ENCODE measurements at places on chromosomes 4 and X. TPM values are rescaled to one million over a fixed set of nuclear protein-coding genes. Genes with fewer than 3 reads are reported as not detected.

DNA sequence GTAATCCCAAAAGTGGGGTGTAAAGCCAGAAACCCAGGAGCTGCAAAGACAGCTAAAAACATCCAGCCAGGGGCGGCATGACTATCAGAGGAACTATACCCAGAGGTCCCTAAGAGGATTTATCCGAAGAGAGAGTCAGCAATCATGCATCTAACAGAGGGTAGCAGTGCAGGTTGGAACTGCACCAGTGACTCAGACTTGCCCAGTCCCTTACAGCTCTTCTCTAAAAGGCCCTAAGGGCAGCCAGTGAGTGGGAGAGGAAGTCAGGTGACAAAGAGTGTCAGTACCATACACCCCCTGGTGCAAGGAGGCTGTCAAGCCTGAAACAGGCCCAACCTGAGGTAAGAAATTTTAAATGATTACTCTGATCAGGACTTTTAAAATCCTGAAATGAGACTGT, 88.1 kb downstream of the CAMK2D start:
- H3K4me1 ChIP-seq: peaks cover 17% of the 10 kb centered on the region

- peaks cover 29% of the 10 kb centered on the region for H3K4me1 ChIP-seq
- peak overlapping the region; percentile 28 for H3K4me3 ChIP-seq
- peak; percentile 80 for DNase-seq
- H3K36me3 ChIP-seq: no peaks in the 10 kb centered on the region
- peak overlapping the region; percentile 57 for H3K27ac ChIP-seq
These were observed 61.6 kb upstream of the NAP1L5 start for GRCh38 chr4:88759039-88759894.

DNA sequence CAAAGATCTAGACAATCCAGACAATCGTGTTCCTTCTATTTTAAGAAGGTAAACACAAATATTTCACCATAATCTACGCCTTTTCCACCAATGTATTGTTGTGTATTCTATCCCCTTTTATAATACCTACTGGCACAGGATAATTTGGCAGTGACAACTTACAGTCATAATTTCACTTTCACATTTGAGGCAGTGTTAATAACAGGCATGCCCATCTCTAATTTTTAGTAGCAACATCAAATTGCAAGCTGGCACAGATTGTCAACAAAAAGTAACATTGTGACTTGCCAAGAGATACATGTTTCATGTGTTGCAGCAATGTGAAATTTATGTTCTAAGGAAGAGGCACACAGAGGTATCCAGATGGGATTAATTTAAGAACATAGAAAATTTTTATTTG, 912.5 kb upstream of the PABPC4L start:
- no peak overlapping the region for H3K4me3 ChIP-seq
- no peak overlapping the region for H3K27ac ChIP-seq
- H3K27me3 ChIP-seq: no peaks in the 10 kb centered on the region
- no peaks in the 10 kb centered on the region for H3K4me1 ChIP-seq
- H3K36me3 ChIP-seq: no peaks in the 10 kb centered on the region
- no peak for DNase-seq

FGFBP2 gene
- not detected for total RNA-seq

BEX5 gene
- not detected for total RNA-seq

- H3K4me1 ChIP-seq: no peaks in the 10 kb centered on the region
- no peak overlapping the region for H3K4me3 ChIP-seq
- H3K36me3 ChIP-seq: no peaks in the 10 kb centered on the region
- no peak overlapping the region for H3K27ac ChIP-seq
These were observed 173.0 kb downstream of the ANK2 start for GRCh38 chr4:113222471-113222870.

DNA sequence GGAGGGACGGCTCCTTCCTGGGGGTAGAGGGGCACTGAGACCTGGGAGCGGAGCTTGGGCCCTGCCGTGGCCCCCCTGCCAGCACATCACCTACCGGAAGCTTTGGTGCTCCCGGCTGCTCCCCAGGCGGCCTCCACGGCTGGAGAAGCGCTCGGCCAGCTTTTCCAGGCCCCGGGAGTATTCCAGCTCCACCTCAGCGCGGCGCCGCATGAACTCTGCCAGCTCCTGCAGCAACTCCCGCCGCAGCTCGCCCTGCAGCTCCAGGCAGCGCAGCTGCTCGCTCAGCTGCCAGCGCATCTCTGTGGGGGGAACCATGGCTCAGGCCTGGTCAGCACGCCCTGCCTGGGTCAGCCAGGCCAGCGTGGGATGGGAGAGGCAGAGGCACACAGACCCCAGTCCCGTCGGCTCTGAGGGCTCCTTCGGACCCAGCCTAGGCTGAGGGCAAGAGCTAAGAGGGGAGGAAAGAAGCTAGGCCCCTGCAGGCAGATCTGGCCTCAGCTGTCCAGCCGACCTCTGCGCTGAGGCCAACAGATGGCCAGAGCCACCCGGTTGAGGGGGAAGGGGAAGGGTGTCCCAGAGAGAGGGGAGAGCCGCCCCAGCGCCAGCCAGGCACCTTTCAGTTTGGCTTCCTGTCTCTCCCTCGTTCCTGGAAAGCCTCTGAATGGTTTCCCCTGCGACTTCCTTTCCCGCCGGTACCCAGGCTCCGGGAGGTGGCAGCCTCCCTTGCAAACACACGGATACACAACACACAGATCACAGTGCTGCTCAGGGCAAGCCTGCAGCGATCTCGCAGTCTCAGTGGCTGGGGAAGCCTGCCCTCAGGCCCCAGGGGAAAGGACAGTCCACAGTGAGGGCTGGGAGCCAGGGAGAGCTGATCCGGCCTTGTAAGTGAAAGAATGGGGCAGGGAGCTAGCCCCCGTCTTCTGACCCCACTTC, 4.3 kb downstream of the ARHGAP4 start:
- H3K4me1 ChIP-seq: peaks cover 20% of the 10 kb centered on the region
- no peak overlapping the region for H3K27ac ChIP-seq
- DNase-seq: no peak
- no peaks in the 10 kb centered on the region for H3K36me3 ChIP-seq

GRCh38 chr4:183755596-183755995, 96.5 kb downstream of the TRAPPC11 start:
- no peaks in the 10 kb centered on the region for H3K4me1 ChIP-seq
- no peak for DNase-seq
- no peaks in the 10 kb centered on the region for H3K36me3 ChIP-seq

GLRB gene
- total RNA-seq: 5.1 TPM

DNA sequence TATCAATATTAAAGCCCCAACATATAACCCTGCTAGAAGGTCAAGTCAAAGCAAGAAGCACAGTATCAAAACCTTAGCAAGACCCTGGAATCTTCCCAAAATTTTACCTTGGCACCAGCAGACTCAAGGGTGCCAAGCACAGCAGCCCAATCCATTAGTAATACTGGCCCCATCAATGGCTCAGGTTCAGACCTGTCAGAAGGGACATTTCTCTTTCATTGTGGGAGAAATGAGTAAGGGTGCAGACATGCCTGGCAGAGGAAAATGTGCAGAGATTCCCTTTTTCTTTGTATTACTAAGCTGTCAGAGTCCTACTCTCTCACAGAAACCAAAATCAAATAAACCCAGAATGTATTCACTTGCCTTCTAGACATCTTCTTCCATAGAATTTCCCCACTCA, 203.9 kb downstream of the EVC2 start:
- H3K36me3 ChIP-seq: no peaks in the 10 kb centered on the region
- H3K4me1 ChIP-seq: no peaks in the 10 kb centered on the region

DNA sequence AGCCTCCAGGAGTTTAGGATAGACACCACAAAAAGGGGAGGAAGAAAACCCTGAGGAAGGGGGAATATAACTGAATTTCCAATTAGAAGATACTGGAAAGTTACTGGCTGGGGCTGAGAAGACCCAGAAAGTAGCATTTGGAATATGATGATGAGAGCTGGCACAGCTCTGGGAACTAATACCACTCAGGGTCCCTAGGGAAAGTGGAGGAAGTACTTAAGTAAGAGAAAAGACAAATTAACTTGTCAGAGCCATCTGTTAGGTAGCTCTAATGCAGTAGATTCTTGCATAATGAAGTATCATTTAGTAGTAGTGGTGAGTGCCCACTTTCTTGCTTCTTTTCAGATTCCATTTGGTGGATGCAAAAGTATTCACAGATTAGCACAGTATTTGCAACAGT, 90.8 kb upstream of the TSPAN5 start:
- no peaks in the 10 kb centered on the region for H3K27me3 ChIP-seq
- no peak overlapping the region for H3K4me3 ChIP-seq
- H3K36me3 ChIP-seq: no peaks in the 10 kb centered on the region
- H3K27ac ChIP-seq: peak overlapping the region; percentile 84
- peaks cover 46% of the 10 kb centered on the region for H3K4me1 ChIP-seq

GRCh38 chrX:113274791-113275190, 434.2 kb upstream of the AMOT start:
- no peaks in the 10 kb centered on the region for H3K4me1 ChIP-seq
- no peaks in the 10 kb centered on the region for H3K36me3 ChIP-seq
- no peaks in the 10 kb centered on the region for H3K27me3 ChIP-seq

RHOH gene
- total RNA-seq: 74.2 TPM

NMU gene
- total RNA-seq: 0.44 TPM

DNA sequence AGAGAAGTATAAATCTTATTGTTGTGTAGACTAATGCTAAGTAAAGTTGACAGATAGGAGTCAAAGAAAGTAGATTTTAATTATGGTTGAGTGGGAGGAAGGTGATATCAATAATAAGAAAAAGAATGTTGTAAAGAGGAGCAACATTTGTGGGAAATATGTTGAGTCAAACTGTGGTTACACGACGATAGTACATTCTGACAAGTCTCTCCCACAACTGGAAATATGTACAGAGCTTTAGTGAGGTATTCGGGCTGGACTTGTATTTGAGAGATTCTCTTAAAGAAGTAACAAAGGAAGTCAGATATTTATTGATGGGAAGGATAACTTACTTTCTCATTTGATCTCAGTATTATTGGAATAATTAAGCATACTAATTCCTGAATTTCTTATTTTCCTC, 525.3 kb upstream of the MAGEB2 start:
- H3K36me3 ChIP-seq: no peaks in the 10 kb centered on the region
- no peaks in the 10 kb centered on the region for H3K4me1 ChIP-seq
- no peak overlapping the region for H3K27ac ChIP-seq
- no peaks in the 10 kb centered on the region for H3K27me3 ChIP-seq

DNA sequence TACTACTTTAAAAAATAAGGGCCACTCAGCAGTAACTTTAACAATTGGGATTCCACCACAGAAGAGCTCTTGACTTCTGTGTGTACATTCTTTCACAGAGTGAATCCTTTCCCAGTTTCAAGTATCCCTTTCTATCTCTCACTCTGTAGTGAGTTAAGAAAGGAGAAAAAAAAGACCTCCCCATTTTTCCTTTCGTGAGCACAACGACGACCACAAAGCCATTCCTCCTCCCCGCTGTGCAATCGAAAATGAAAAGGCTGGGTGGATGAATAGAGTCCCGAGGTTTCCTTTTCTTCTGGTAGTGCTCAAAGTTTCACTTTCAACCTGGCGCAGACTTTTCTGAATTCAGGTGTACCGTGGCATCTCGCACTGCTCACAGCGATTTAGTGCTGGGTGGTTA, 58.0 kb downstream of the TAB3 start:
- H3K27me3 ChIP-seq: no peaks in the 10 kb centered on the region
- no peak overlapping the region for H3K4me3 ChIP-seq
- no peak for DNase-seq
- no peaks in the 10 kb centered on the region for H3K4me1 ChIP-seq
- H3K27ac ChIP-seq: no peak overlapping the region

DNA sequence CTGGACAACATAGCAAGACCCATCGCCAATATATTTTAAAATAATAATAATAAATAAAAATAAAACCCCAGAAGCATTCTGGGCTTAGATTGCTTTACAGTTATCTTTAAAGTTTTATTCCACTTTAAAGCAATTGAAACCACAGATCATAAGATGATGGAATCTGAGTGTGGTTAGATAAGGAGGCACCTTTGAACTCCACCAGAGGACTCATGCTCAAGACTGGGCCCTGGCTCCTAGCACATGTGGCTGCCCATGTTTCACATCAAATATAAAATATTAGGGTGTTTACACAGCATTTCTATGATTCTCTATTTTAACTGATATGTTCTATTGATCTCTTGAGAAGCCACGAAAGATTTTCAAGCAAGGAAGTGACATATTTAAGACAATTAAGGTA, 52.6 kb upstream of the BBS12 start:
- H3K27me3 ChIP-seq: no peaks in the 10 kb centered on the region
- H3K4me3 ChIP-seq: no peak overlapping the region
- no peak for DNase-seq
- no peak overlapping the region for H3K27ac ChIP-seq
- H3K36me3 ChIP-seq: no peaks in the 10 kb centered on the region

DNA sequence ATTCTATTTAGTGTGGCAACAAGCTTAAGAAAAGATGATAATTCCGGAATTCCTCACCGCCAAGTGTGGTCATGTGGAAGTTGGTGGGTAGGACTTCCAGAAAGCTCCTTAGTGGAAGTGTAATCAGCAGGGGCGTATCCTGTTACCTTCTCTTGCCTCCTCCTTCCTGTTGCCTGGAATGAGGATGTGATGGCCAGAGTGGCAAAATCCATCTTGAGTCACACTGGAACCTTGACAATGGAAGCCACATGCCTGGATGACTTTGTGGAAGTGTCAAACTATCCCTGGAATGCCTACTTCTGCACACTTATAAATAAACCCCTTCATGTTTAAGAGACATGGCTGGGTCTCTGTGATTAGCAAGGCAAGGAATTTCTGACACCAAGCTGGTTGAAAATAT, 191.0 kb downstream of the PRDM5 start:
- no peak overlapping the region for H3K4me3 ChIP-seq
- no peaks in the 10 kb centered on the region for H3K27me3 ChIP-seq
- no peak for DNase-seq
- H3K27ac ChIP-seq: no peak overlapping the region
- no peaks in the 10 kb centered on the region for H3K4me1 ChIP-seq

TKTL2 gene
- total RNA-seq: not detected

DNA sequence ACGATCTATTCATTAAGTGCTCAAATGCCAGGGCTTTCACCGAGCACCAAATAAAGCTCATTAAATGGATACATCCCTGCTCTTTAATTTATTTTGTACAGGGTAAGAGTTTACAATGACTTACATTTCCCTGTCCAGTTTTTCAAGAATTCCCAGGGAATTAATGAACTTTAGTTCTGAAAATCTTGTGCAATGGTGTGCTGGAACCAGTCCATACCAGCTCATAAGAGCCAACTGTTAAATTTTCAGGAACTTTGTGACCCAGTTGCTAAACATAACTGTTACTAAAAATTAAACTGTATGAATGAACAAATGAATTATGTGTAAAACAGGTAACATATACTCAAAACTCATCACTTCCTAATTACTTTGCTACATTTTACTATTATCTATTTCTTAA, 191.7 kb upstream of the RASGEF1B start:
- no peaks in the 10 kb centered on the region for H3K4me1 ChIP-seq
- no peak overlapping the region for H3K4me3 ChIP-seq
- H3K36me3 ChIP-seq: no peaks in the 10 kb centered on the region

GRCh38 chr4:1667273-1667672, 16.8 kb downstream of the FAM53A start:
- DNase-seq: no peak
- no peaks in the 10 kb centered on the region for H3K4me1 ChIP-seq
- H3K27ac ChIP-seq: no peak overlapping the region
- H3K4me3 ChIP-seq: no peak overlapping the region

- no peak overlapping the region for H3K27ac ChIP-seq
- DNase-seq: no peak
- H3K36me3 ChIP-seq: no peaks in the 10 kb centered on the region
- H3K4me3 ChIP-seq: no peak overlapping the region
- peaks cover 9% of the 10 kb centered on the region for H3K4me1 ChIP-seq
- H3K27me3 ChIP-seq: no peaks in the 10 kb centered on the region
These were observed 36.4 kb downstream of the TMEM131L start for GRCh38 chr4:153502584-153502983.

MAGEB1 gene
- total RNA-seq: not detected

Measured in A673 (cell line).